Cardiac ventricle fibroblast (primary cell): ENCODE measurements at places on chromosomes 7 and 10. TPM values are rescaled to one million over a fixed set of nuclear protein-coding genes. Genes with fewer than 3 reads are reported as not detected.

Gene CCL24
- not detected in 2 replicates for total RNA-seq

Gene ADCYAP1R1
- total RNA-seq, result 0.69 and 1.2 TPM in 2 replicates

Gene NKX1-2
- not detected in 2 replicates for total RNA-seq

Gene SUGCT
- total RNA-seq, result 2.5 and 4.3 TPM in 2 replicates

Gene CLIP2
- total RNA-seq, result 29.8 and 31.9 TPM in 2 replicates

Gene SAP25
- total RNA-seq, result not detected in 2 replicates

Gene CPA2
- not detected in 2 replicates for total RNA-seq

Gene PVRIG
- not detected in 2 replicates for total RNA-seq

Gene HILPDA
- 43.1 and 50.9 TPM in 2 replicates for total RNA-seq

Gene CUBN
- total RNA-seq, result 1.4 and 7.2 TPM in 2 replicates

Gene TPST1
- 36.4 and 38.8 TPM in 2 replicates for total RNA-seq

Gene STK32C
- 10.4 and 10.5 TPM in 2 replicates for total RNA-seq

Gene MMP21
- total RNA-seq, result 0.15 TPM in 1 of 2 replicates, not detected in the other

Gene UTF1
- total RNA-seq, result not detected in 2 replicates

Gene PDE1C
- total RNA-seq, result 9.3 and 11.1 TPM in 2 replicates

Gene HECW1
- total RNA-seq, result not detected in 2 replicates

Gene ELN
- 17.1 and 20.8 TPM in 2 replicates for total RNA-seq

Gene CUL2
- 14.7 and 19.8 TPM in 2 replicates for total RNA-seq

Gene NDUFB8
- total RNA-seq, result 112 and 119 TPM in 2 replicates

Gene FAM25G
- not detected in 2 replicates for total RNA-seq
